ENCODE measurements at places on chromosomes 4 and X.

GRCh38 chr4:10677796-10678497, 6.6 kb downstream of the CLNK start:
- DNase-seq: no peak

- DNase-seq: no peak
Observed at GRCh38 chr4:98945297-98945850, 16.4 kb upstream of the EIF4E start.

- DNase-seq: no peak
Observed at GRCh38 chr4:94979621-94980020, 221.9 kb downstream of the BMPR1B start.

DNA sequence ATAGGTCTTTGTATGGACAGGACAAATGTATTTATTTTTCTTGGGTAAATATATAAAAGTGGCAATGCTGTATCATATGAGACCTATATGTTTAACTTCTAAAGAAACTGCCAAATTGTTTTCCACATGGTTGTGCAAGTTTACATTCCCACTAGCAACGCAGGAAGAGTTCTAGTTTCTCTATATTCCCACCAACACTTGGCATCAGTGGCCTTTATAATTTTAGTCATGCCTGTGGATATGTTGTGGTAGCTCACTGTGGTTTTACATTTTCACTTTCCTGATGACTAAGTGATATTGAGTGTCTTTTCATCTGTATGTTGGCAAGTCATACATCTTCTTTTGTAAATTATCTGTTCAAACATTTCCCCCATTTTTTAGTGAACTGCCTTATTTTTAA, 126.0 kb downstream of the EMCN start:
- no peak for DNase-seq

DNA sequence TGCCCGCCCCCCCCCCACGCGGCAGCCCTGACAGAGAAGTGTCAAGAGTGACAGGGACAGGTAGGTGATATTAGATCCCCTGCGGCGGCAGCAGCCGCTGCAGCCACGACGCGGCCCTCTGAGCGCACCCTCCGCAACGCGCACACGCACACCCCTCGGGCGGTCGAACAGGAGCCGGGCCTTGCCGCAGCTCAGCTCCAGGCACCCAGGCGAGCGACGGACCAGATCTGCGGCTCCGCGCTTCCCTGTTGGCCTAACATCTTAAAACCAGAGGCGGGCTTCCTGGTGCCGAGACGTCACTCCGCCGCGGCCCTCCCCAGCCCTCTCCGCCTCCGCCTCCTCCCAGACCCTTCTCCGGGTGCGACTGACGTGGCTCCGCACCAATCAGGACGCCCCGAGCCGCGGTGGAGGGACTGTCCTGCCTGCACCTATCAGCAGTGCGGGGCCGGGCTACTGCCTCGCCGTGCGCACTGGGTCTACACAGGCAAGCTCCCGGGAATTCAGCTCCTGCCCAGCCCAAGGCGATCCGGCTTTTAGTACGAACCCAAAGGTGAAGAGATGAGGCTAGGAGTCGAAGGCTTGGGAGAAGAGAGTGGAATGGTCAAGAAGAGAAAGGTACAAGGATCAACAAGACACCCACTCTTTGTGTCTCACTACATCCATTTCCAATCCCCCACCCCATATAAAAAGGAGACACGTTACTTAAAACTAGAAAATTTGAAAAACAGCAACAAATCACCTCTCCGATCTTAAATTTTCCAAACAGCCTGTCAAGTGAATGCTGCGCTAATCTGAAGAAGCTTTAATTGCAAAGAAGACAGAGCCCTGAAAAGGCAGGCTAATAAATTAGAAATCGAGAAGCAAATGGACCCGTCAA, at the start of gene PITX2:
Gene PITX2 (minus strand): TSS at position 237 of the 877 bp plus-strand sequence. CDS start 617 bp downstream, outside the sequence.
- DNase-seq: peak; percentile 47

DNA sequence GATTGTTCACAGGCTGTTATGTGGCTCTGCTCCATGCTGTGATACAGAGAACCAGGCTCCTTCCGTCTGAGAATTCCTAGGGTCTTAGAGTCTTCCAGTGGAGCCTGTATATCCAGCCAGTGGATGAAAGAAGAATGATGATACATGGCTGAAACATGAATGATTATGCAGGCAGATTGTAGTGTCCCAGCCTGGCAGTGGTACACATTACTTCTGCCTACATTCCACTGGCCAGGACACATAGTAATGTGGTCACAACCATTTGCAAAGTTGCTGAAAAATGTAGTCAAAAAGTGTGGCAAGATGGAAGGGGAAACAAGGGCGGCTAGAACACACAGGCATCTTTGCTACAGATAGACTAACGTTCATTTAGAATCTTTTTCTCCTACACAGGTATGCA, 4.5 kb upstream of the GBA3 start:
- no peak for DNase-seq

DNA sequence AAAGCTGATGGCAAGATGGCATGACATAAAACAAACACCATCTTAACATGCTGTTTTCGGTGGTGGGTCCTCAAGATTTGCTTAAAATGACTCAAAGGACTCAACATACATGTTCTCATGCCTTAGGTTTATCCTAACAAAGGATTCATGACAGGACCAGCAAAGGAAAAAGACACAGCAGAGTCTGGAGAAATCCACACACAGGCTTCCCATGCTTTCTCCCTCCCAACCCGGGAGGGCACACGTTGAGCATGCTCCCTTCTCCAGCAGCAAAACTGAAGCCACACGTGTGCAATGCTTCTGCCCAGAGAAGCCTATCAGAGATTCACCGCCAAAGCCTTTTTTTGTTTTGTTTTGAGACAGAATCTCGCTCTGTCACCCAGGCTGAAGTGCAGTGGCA, 39.9 kb downstream of the SAT1 start:
- no peak for DNase-seq

DNA sequence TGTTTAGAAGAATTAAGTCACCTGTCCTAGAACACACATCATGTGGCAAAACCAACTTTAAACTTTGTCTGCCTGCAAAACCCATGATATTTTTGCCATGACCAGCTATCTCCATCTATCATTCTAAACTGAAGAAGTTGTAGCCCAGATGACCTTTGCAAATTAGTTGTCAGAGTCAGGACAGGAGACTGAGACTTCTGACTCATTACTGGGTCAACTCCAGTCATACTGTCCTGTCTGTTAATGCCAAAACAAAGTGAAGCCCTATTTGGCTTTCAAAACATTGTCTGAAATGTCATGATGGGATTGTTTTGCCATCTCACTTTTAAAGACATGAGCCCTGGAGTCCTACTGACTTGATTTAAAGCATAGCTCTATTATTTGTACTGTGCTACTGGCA, 365.7 kb upstream of the CPEB2 start:
- no peak for DNase-seq

GRCh38 chr4:111405989-111406388, 739.3 kb upstream of the FAM241A start:
- no peak for DNase-seq

GRCh38 chr4:146371812-146372211, 149.9 kb downstream of the SLC10A7 start:
- no peak for DNase-seq

- DNase-seq: no peak
Observed at GRCh38 chr4:31458813-31459212, 738.6 kb downstream of the PCDH7 start.

DNA sequence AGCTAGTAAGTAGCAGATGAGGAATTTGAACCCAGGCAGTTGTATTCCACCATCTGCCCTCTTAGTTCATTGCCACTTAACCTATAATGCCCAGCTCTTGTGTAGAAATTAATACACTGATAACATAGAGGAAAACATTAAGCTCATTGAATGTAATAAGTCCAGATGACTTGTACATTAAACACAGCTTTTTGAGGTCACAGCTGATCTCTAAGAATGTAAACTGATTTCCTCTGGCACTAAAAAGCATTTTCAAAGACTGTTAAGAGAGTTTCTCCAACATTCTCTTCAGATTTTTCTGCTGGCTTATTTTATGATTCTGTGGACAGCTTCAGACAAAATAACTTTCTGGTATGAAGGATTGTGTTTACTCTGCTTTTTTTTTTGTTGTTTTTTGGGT, 42.7 kb downstream of the HPRT1 start:
- no peak for DNase-seq

DNA sequence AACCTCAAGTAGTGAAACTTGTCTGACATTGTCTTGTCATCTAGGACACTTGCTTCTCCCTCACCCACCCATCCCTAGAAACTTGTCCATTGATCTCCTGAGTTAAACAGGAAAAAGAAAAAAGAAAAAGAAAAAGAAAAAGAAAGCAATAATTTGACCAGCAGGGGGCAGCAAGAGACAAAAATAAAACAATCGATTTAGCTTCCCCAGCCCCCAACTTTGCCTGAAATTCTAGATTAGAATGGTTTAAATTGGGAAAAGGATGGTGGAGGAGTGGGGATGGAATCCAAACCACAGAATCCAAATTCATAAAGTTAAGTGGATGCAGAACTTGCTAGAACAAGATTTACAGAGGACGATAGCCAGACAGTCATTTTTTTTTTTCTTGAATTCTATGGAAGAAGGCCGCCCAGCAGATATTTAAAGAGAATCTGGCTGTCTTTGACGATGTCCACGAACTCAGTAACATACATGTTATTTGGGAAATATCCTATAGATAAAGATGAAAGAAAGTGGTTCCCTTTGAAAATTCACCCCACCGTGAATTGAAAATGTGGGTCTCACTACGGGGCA, 282.9 kb downstream of the USP46 start:
- DNase-seq: peak; percentile 56

DNA sequence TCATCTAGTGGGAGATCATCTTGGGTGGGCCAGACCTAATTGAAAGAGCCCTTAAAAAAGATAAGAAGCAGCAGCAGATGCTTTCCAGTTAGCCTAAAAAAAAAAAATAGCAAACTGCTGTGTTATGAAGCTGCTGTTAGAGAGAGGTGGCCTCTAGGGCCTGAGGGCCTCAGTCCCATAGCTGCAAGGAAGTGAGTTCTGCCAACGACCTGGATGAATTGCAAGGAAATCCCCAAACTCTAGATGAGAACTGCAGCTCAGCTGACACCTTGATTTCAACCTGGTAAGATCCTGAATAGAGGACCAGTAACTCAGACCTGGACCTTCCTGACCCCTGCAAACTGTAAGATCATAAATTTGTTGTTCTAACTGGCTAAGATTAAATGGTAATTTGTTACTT, 275.2 kb downstream of the TENM3 start:
- DNase-seq: no peak

DNA sequence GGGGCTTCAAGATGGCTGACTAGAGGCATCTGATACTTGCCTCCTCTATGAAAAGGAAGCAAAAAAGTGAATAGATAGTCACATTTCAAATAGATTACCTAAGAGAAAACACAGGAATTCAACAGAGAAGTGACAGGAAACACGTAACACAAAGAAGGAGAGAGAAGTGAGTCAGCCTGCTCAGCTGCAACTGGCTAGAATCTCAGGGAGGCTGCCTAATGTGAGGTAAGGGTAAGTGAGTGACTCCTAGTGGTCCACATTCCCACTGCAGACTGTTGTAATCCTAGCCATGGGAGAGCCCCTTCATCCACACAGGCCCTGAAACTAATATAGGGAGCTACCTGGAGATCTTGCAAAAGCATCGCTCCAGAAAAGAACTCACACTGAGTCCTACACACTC, 179.2 kb downstream of the SLC7A11 start:
- DNase-seq: no peak

DNA sequence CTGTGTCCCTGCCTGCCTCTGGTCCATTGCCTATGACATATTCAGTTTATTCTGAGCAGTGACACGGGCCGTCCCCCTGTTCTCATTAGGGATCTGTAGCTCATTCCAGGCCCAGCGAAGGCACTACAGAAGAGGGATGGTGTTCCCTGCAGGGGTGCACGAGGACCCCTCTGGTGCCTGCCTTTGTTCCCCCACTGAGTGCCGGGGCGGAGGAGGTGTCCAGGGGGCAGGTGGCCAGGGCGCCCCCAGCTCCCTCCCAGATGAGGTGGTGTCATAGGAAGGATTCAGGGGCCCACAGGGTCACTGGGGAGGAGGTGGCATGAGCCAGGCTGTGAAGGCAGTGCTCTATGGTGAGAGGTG, 61.0 kb downstream of the SORCS2 start:
- DNase-seq: no peak

DNA sequence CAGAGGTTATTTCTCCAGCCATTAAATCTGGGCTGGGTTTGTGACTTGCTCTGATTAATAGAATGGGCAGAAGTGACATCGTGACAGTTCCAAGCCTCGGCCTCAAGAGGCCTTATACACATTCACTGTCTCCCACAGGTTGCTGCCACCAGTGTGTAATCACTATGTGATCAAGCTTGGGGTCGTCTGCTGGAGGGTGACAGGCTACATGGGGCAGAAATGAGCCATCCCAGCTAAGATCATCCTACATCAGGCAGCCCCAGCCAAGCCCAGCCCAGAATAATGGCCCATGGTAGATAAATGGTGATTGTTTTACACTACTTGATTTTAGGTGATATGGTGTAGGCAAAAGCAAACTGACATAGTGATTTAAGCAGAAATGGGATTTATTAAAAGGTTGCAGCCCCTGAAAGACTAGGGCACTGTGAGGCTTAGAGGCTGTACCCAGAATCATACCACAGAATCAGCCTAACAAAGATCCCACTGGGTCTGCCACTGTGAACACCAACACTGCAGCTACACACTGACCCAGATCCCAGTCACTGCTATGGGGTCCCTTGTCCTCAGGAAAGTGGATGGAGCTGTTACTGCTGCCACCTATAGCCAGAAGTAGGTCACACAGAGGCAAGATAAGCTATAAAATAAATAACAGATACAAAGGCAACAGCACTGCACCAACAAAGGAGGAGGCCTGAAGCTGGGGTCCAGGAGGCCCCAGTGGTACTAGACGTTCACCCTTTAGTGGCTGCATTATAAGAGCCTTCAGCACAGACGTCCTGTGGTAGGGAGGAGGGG, 159.6 kb upstream of the RBPJ start:
- DNase-seq: no peak

DNA sequence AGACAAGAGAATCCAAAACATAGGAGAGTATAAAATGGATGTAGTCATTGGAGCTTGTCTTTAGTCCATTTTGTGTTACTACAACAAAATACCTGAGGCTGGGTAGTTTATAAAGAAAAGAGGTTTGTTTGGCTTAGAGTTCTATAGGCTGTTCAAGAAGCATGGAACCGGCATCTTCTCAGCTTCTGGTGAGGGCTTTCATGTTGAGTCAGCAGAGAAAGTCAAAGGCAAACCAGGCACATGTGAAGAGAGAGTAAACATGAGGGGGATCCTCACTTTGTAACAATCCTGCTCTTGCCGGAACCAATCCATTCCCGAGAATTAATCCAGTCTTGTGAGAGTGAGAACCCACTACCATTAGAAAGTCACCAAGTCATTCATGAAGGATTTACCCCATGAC, 8.1 kb upstream of the HCCS start:
- no peak for DNase-seq

GRCh38 chr4:124210746-124211145, 501.8 kb downstream of the ANKRD50 start:
- no peak for DNase-seq

DNA sequence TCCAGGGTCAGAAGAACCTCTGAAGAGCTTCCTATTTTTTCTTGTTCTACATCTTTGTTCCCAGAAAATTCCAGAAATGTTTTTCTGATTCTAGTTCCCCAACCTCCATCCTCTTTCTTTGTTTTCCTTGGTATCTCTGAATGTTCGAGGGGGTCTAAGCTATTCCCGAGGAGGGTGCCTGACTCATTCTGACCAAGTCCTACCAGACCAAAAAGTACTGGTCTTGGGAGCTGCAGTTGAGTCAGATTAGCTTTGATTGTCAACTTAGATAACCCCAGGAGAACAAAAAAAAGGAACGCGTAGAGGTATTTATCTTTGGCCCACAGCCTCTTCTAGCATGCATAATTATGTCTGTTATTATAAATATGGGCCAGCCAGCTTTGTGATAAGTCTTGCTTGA, 12.1 kb upstream of the TENM3 start:
- DNase-seq: no peak

GRCh38 chr4:168879188-168879587, 130.9 kb downstream of the CBR4 start:
- no peak for DNase-seq

Measured in forelimb muscle (tissue), 1 donor.